HAP-1 (cell line): ENCODE measurements at places on chromosomes 2 and 18.

GRCh38 chr2:156673333-156673615 lies 237.1 kb downstream of the GPD2 start:
- DNase-seq = peak; percentile 59

DNA sequence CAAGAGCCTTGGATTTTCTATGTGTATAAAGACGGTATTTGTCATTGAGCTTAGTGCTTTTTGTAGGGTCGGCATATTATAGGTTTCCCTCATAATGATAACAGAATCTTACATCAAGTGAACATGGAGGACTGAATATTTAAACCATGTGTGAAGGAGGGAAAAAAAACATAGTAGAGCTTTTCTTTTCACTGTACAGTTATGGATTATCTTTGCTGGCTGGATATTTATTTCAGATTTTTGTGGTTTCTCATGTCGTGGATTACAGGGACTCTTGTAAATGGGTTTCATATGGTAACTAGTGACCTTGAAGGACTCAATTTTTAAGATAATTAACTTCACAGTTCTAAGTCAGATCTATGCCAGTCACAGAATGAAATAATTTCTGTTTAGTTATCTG lies 330.2 kb upstream of the NRP2 start:
- no peak for DNase-seq

- DNase-seq = no peak
These were observed 902.9 kb downstream of the TMEM182 start for GRCh38 chr2:103664690-103665089.

- DNase-seq = no peak
These were observed 68.6 kb upstream of the PELI1 start for GRCh38 chr2:64212801-64213321.

DNA sequence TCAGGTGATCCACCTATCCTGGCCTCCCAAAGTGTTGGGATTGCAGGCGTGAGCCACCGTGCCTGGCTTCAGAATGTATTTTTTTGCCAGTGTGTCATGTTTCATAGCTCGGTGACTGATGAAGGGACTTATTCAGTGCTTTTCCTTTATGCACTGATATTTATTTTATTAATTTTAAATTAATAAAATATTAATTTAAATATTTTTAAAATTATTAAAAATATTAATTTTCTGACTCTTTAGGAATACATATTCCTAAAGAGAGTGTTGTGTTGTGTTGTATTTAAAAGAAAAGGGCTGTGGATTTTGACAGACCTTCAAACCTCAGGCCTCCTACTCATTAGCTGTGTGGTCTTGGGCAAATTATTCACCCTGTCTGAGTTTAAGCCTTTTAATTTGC lies 22.3 kb downstream of the RAB27B start:
- no peak for DNase-seq

- DNase-seq = no peak
These were observed 123.0 kb downstream of the MYO3B start for GRCh38 chr2:170300993-170301392.

- DNase-seq = no peak
These were observed 148.0 kb downstream of the DNER start for GRCh38 chr2:229566370-229566769.

DNA sequence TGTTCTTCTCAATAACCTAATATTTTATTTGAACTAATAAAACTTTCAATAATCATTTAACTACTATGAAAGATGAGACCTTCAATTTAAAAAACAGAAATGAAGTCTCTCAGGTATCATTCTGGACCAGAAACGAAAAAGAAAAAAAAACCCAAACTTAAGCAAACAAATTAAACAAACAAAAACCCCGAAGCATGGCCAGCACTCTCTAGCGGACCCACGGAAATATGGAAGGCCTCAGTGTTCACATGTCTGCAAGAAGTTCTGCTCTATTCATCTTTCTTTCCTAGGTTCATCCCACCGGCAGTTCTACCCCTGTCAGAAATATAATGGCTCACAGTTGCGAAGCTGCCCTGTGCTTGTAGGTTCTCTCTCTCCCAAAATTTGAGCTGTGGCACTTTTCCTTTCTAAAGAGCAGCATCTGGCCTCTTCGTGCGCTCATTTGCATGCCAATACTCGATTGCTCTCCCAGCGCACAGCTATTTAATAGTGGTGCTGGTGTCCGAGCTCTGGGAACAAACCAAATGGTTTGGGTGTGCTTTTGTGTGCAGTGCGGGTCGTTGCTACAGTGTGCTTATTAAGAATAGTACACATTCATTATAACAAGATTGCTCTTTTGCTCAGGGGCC lies 129.0 kb upstream of the ZEB2 start:
- peak; percentile 72 for DNase-seq

DNA sequence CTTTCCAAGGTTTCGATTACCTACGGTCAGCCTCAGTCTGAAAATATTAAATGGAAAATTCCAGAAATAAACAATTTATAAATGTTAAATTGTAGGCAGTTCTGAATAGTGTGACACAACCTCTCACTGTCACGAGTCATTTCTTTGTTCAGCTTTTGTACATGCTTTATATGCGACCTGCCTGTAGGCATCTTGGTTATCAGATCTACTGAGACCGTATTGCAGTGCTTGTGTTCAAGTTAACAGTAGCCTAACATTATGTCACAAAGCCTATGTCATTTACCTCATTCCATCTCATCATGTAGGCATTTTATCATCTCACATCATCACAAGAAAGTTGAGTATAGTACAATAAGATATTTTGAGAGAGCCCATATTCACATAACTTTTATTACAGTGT lies 77.3 kb downstream of the LYPD6B start:
- no peak for DNase-seq

GRCh38 chr2:54435325-54436226 lies 20.6 kb upstream of the SPTBN1 start:
- DNase-seq = no peak

DNA sequence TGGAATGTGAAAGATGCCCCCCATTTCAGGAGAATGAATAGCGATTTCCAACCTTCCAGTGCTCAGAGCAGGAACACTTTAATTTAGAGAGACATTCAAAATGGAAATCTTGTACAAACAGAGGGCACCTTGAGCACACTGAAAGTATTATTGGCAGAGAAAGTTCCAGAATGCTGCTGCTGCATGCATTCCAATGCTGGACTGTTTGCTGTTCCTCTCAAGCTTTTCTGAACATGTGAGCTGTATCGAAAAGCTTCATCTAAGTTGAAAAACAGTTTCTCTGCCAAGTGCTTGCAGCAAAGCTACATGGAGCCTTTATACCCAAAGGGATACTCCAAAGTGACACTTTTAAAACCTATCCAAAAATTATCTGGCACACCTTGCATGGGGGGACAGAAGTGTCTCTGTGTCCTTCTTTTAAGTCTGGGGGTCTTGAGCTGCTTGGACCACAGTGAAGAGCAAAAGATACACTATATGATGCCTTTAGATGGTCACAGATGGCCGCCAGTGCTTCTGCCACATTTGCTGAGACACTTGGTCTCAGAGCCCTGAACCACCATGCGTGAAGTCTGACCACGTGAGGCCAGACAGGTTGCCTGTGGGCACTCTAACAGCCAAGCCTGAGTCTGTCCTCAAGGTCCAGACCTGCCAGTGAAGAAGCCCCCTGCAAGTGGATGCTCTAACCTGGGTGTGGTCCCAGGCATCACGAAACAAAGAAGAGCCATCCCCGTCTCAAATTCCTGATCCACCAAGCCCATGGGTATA lies 18.8 kb downstream of the UXS1 start:
- no peak for DNase-seq

DNA sequence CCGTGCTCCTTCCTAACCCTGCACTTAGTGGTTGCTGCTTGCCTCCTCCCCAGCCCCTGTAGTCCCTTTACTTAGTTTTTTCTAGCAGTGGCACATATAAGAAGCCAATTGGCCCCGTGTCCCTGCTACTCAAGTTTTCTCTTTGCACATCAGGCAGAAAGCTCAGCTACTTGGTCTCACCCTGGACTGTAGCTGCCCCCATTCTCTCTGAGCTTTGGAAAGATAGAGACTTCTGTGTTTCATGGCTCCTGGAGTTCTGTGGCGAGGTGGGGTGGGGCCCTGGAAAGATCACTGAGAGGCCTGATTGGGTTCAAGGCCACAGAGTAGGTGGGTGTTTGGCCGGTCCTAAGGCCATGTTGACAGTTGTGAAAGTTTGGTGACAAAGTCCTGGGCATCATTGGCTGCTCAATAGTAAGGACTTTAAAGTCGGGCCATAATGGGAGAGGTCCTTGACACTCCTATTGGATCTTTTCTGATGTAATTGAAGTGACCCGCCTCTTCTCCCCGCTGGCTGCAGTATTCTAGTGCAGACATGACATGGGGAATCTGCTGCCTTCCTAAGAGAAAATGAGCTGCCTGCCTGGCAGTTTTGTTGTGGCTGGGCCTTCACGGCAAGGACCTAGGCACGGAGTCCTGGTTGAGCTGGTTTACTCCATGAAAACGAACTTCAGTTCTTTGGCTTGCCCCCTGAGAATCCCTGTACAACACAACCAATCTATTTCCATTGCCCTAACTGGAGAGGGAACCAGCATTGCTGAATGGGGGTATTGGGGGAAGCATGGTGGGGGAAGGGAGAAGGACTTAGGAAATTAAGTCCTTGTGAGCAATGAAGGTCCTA lies 26.2 kb upstream of the CYP27A1 start:
- DNase-seq = no peak

- no peak for DNase-seq
These were observed 38.6 kb downstream of the THADA start for GRCh38 chr2:43557196-43557595.

GRCh38 chr2:45009928-45010701 lies 863 bp upstream of the SIX2 start:
- peak; percentile 40 for DNase-seq

DNA sequence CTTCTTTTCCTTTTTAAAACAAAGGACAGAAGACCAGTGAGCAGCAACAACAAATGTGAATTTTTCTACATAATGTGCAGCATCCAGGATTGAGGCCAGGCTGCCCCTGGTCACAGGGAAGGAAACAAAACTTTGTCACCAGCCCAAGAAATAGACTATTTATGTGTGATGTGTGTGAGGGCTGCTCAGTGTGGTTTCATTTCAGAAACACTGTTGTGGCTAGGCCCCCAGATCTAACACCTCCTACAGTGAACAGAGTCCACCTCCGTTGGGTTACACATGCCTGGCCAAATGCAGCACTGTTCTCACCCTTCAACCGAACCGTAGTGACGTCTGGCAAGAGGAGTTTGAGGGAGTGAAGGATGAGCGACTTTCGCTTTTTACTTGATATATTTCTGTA lies 146.3 kb upstream of the RIOK3 start:
- DNase-seq = no peak

- no peak for DNase-seq
These were observed 47.1 kb upstream of the SELENOI start for GRCh38 chr2:26298638-26299393.

- DNase-seq = no peak
These were observed 33.8 kb downstream of the HS1BP3 start for GRCh38 chr2:20617081-20617575.

DNA sequence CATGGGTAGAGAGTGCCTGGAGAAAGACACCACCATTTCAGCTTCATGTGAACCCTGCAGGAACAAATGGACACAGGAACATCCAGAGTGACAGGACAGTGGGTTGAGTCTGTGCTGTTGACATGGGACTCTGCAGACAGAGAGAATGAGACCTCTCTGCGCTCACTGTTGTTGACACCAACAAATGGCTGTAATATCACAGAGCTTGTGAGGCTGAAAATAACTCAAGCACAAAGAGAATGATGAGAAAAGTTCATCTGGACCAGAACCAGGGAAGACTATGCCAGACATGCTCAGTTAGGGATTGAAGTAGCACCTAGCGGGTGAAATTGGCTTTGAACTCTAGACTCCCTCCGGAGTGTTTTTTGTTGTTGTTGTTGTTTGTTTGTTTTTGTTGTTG lies 37.0 kb upstream of the YWHAQ start:
- DNase-seq = no peak

DNA sequence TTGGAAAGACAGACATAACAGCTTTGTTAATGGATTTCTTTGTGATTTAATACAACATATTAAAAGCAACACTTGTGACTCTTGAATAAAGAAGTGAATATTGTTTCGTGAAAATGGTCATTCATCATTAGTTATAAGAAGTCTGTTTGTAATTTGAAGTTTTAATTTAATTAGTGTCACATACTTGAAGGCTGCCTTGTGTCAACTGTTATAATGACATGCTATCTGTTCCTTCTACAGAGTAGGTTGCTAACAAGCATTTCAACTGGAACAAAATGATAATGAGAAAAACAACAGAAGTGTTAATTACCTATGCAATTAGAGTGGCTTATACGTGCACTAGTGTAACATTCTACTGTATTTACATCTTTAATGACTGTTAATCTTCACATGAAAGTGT lies 624.7 kb downstream of the LRP1B start:
- DNase-seq = no peak

- no peak for DNase-seq
These were observed 337.1 kb upstream of the MMADHC start for GRCh38 chr2:149924549-149925213.
